ENCODE measurements at places on chromosomes 7 and 10. TPM values are rescaled to one million over a fixed set of nuclear protein-coding genes. Genes with fewer than 3 reads are reported as not detected.

DNA sequence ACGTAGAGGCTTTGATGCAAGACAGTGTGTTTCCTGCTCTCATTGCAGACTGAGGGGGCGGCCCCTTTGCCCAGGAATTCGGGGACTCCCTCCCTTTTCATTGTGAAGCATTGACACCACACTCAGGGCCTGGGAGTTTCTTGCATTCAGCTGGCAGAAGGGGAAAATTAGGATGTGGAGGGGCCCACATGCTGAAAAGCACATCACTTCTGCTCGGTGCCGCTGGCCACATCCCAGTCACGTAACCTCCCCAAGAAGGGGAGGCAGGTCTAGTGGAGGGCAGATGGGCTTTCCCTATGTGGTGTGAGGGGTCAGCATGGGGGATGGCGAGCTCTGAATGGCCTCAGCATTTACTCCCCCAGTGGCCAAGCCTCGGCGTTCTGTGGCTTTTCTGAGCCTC is 47.9 kb downstream of the ADCY1 start:
- no peak for DNase-seq

DNA sequence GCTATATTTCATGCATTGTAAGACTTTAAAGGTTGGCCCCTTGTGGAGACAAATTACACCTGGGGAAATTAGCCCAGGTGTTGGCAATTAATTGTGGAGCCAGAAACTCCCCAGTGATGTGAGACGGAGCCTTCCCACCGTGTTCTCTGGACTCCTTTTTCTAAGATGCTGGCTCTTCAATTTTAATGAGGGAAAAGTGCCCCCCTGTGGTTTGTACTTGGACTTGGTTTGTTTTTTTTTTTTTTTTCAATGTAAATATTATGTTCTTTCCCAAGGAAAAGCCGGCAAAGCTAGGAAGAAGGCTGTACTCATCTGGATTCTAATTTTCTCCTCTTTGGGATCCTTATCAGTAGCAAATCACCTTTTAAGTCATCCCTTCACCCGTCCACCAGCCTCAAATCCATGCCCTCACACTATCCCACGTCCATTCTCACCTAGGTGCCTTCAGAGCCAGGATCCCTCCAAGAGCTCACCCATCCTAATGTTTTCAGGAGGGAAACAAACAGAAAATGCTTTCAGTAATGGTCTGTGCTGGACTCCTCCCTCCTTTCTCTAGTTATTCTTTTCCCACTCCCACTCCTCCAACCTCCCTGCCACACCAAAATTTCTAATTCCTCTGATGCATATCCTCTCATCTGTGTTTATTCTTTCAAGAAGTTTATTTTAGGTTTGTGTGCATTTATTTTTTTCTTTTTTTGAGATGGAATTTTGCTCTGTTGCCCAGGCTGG is 20.4 kb upstream of the ST8SIA6 start:
- DNase-seq = no peak

DNA sequence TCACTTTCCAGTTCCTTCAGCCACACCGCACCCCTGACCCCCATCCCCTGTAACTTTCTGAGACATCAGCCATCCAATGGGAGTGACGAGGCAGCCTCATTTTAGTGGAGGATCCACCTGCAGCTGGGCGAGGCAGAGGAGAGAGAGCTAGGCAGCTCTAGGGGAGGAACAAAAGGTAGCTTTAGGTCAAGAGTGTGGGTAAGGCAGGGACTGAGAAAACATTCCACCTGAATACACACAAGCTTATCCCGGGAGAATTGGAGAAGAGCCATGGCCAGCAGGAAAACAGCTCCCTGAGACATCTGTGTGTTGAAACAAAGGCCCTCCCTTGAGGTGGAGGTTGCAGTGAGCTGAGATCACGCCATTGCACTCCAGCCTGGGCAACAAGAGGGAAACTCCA is 6.7 kb upstream of the KLRG2 start:
- DNase-seq = no peak

The EGR2 gene
- 0.67 TPM for total RNA-seq

The SFTPA1 gene
- total RNA-seq = not detected

GRCh38 chr10:73859428-73859783 is 14.9 kb downstream of the CAMK2G start:
- DNase-seq = peak; percentile 66

The SLC26A4 gene
- total RNA-seq = 2.0 TPM

- no peak for DNase-seq
Observed at GRCh38 chr10:121519901-121520493, 78.2 kb downstream of the FGFR2 start.

DNA sequence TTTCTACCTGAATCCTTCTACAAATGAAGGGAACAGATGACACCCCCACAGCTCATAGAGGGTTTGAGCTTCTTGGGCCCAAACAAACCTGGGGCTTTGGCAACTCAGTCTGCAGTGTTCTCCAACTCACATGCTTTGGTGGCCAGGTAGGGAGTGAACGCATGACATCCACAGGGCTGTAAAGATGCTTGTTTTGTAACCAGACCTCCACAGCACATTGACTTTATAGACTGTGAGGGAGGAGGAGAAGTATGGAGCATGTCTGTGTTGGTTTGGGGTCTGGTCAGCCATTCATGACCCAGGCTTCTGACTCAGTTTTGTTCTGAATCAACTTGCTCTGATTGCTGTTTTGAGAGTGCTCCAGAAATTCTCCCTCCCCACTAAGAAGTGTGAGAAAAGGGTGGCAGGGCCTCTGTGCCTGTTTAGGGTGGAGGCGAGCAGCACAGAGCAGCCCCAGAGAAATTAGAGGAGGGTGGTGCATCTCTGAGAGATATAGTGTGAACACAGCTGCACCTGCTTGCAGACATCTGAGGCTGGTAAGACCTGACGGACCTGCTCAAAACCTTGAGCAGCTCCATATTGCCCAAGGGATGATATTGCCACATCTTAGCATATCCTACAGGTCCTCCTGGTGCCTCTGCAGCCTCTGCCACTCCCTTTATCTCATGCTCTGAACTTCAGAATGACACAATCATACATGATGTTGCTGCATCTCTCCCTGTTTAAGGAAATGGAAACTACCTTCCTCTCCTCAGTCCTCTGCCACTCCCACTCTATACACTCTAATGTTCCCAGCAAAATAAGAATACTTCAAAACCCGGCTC is 287.7 kb downstream of the ABCA13 start:
- DNase-seq = no peak

DNA sequence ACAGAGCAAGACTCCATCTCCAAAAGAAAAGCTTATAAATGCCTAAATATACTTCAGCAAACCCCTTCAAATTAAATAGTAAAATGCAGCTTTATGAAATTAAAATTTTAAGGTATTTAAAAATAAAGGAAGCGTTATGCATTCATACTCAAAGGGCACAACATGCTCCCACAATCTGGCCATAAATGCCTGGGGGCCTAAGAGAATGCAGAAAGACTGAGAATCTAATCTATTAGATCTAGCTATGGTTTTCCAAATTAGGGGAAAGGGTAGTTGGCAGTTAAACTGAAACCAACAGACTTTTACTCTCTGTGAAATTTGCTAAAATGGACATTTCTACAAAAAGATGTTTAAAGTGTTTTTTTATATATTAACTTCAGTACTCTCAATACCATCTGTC is 40.6 kb downstream of the SORBS1 start:
- no peak for DNase-seq

DNA sequence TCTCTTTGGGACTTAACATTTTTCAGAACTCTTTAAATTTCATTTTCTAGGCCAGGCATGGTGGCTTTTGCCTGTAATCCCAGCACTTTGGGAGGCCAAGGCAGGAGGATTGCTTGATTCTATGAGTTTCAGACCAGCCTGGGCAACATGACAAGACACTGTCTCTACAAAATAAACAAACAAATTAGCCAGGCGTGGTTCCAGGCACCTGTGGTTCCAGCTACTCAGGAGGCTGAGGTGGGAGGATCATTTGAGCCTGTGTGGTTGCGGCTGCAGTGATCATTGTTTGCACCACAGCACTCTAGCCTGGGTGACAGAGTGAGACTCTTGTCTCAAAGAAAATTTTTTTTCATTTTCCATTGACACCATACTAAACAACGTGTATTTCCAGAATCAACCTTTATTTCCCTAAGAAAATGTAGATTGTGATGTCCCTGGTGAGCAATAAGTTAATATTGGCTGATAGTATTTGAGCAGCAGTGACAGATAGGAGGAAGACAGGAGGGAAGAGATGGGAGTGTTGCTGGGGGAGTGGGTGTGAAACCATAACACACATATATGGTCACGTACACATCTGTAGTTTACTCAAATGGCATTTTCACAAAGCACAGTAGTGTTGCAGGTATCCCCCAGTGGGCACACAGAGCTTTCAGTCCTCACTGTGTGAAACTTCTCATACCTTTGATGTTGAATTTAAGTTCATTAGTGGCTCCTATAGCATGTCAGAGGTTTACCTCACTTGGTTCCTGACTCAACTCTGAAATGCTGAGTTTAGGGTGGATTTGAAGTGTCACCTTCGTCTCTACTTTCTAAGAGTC is 205.6 kb downstream of the AUTS2 start:
- DNase-seq = no peak

DNA sequence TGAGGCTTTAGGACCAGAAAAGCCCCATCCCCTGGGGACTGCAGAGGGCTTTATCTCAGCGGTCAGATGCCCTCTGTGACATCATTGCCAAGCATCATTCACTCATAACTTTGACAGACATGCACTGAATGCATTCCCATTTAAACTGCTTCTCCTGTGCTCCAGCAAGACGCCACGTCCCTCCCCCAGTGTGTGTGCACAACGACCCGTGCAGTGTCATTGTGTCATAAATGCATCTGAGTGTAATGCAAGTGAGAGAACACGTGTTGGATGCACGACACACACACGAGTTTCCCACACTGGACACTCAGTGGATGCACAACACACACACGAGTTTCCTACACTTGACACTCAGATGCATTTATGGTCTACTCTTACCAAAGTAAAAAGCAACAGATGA is 337.9 kb downstream of the PTPRN2 start:
- DNase-seq = no peak

DNA sequence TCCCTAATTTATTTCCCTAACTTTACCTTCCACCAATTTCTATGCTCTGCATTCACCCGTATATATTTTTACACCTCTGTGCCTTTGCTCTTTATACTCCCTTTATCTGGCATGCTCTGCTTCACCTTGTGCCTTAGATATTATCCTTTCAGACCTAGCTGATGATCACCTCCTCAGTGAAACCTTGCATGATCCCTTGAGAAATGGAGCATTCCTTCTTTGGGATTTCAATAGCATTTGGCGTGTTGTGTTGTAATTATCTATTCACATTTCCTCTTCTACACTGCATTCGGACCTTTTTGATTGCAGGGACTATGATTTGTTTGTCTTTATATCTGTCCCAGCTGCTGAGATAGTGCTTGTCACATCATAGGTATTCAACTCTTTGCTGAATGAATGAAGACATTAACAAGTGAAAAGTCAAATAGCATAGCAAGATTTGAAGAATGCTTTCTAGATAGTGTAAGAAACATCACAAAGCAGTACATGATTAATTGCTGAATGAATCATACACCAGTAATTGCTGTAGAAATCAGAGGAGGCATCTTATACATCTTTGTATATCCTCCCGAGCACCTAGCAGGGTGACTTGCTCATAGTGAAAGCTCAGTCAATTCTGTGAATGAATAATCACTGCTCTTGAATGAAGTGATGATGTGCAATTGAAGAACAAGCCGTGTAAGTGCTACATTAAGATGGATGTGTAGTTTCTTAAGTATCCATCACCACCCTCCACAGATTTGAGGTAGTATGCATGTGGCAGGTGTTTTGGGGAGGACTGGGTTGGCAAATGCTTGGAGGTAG is 2.0 kb upstream of the TM9SF3 start:
- peak; percentile 13 for DNase-seq

DNA sequence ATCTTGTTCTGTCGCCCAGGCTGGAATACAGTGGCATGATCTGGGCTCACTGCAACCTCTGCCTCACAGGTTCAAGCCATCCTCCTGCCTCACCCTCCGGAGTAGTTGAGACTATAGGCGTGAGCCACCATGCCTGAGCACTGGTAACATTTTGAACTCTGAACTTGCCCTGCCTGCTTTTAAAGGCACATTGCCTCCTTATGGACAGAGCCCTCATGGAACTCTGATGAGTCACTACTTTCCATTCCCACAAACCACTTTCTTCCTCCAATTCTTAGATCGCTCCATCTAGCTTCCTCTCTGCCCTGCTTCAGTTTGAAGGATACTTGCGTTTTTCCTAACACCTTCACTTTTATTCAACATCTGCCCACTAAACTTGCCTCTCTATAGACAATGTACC is 38.1 kb downstream of the PRPS1L1 start:
- no peak for DNase-seq

The GPR85 gene
- not detected for total RNA-seq

GRCh38 chr10:78381107-78381506 is 347.4 kb downstream of the RPS24 start:
- no peak for DNase-seq

- no peak for DNase-seq
Observed at GRCh38 chr7:121352323-121352722, 23.5 kb downstream of the WNT16 start.
